ENCODE measurements at places on chromosomes 2 and 18.

- DNase-seq, result no peak
Observed at GRCh38 chr2:42216694-42217093, 47.5 kb downstream of the EML4 start.

- no peak for DNase-seq
Observed at GRCh38 chr2:98908931-98909316, 27.1 kb downstream of the CRACDL start.

DNA sequence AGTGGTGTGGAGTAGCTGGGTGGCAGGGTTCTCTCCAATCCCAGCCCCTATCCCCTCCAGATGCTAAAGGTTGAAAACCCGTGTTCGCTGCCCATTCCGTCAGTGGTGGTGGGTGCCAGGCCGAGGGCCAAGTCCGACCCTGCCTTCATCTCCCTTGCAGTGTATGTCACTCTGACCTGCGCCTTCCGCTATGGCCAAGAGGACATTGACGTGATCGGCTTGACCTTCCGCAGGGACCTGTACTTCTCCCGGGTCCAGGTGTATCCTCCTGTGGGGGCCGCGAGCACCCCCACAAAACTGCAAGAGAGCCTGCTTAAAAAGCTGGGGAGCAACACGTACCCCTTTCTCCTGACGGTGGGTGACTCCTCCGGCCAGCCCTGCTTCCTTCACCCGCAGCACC is 12.9 kb downstream of the SAG start:
- DNase-seq, result no peak

GRCh38 chr2:15738943-15739342 is 147.3 kb downstream of the DDX1 start:
- no peak for DNase-seq

DNA sequence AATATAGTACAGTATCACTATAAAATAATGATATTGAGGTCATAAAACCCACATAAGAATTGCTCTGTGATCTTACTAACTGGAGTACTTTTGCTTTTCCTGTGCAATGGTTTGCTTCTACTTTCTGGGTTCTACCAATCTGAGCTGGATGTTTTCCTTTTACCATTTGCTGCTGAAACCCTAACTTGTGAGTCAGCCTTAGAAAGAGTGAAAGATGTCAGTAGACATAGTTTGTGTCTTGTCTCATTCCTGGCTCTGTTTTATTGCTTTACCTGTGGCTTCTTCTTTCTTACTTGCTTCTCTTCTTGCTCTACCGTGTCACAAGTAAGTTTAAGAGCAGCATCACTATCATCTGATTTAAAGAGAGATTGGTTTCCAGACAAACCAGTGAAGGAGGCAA is 61.0 kb downstream of the MBD2 start:
- DNase-seq, result no peak

DNA sequence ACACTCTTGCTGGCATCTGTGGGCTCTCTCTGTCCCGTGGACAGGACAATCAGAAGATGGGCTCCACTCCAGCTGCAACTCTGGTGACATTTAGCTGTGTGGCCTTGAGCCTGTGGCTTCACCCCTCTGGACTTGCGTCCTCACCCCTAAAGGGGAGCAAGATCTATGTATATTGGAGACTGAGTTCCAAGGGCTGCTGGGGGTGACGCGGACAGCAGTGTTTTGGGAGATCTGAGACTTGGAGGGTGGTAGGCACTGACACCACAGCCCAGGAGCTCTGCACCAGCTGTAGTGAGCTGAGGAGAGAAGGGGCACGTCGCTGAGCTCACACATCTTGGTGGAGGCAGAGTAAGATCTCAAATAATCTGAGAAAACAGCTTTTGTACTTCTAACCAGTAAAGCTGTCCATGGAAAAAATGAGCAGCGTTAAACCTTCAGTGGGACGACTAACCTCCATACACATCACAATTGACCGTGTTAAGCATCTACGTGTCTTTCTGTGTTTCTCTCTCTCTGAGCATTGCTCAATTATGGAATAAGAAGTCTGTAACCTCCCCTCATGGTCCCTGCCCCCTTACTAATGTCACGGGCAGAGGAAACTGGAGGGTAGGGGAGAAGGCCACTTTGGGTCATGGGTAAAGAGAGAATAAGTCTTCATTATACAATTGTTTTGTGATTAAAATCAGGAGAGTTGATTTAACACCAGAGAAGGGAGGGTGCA is 85.8 kb downstream of the SH3RF3 start:
- DNase-seq, result no peak

DNA sequence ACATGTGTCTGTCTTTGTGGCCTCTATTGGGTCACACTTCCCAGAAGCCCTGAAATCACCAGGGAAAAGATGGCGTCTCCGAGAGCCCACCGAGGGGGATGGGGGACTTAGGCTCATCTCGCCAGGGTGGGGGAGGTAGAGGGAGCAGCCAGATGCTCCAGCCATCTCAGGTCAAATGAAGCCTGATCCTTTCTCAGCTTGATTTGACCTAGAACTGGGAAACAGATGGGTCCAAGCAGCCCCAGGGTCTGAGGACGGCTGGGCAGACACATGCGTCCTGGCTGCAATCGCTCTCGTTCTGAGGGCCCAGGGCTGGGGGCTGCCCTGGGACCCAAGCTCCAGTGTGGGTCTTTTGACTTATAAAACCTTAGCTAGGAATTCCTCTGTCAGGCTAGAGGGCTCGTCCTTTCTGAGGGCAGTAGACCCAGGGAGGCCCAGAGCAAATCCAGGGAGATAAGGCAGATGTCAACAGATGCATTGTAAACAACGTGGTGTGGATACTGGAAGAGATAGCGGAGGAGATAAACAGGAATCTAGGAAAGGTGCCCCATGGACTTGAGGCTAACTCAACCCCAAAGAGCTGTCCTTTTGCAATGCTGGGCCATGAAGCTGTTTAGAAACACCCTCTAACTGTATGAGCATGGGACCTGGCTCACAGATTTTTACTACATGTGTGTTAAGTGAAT is 127.7 kb downstream of the MYCN start:
- no peak for DNase-seq

DNA sequence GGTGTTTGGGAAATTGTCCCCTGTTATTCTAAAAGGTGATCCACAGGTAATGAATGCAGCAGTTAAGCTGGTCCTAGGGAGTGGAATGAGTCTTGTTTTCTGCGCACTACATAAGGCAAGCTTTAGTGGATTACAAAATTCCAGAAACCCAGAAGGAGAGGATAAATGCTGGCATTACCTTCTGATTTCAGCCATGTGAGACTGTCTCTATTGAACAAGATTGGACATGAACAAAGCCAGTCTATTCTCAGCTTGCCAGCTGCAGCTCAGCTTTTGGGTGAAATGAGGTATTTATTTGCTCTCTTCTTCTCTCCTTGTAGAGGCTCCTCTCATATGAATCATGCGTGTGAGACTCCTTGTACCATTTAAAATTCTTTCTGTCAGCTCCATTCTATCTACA is 944.9 kb downstream of the CNTNAP5 start:
- DNase-seq, result no peak

GRCh38 chr2:238525990-238526389 is 99.3 kb downstream of the ASB1 start:
- DNase-seq, result no peak

Data from right kidney (tissue), 9 donors.